ENCODE measurements at places on chromosomes 1 and 21. TPM values are rescaled to one million over a fixed set of nuclear protein-coding genes. Genes with fewer than 3 reads are reported as not detected.

The PKP1 gene
- not detected for total RNA-seq

The NLRP3 gene
- total RNA-seq: 3.6 TPM

The TRAF5 gene
- 42.5 TPM for total RNA-seq

DNA sequence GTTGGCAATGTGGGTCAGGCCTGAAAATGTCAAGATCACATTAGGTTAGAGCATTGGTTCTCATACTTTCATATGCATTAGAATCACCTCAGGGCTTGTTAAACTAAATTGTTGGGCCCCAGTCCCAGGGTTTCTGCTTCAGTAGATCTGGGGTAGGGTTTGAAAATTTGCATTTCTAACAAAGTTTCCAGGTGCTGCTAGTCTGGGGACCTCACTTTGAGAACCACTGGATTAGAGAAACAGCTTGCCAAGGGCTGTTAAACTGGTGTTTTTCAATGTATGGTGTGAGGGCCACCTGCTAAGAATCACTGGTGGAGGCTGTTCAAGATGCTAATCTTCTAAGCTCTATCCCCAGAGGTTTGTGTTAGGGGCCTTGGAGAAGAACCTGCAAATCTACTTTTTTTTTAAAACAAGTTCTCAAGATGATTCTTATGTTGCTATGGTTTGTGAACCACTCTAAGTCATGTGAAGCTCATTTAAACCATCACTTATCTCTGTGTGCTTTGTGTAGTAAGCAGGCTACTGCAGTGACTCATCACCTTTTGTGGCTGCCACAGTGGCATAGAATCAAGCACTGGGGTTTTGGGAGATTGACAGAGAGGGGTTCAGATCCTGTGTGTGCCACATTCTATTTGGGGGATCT lies 152.2 kb downstream of the S1PR1 start:
- DNase-seq: peak; percentile 59

DNA sequence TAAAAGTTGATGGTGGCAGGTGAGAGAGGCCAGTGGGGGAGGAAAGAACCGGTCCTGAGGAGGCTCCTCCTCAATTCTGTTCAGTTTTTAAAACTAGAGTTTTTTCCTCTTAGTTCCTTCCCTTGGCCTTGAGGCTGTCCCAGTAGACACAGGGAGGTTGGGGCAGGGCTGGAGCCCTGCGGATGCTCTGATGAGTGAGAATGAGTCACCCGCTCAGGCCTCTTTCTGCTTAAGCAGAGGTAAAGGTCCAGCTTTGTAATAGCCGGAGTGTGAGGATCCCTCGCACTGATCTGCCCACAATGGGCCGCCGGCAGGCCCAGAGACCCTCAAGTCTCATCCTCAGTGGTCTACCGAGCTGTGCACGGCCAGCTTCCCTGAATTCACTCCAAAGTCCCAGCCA lies 49.6 kb upstream of the IRF2BP2 start:
- no peak for DNase-seq

DNA sequence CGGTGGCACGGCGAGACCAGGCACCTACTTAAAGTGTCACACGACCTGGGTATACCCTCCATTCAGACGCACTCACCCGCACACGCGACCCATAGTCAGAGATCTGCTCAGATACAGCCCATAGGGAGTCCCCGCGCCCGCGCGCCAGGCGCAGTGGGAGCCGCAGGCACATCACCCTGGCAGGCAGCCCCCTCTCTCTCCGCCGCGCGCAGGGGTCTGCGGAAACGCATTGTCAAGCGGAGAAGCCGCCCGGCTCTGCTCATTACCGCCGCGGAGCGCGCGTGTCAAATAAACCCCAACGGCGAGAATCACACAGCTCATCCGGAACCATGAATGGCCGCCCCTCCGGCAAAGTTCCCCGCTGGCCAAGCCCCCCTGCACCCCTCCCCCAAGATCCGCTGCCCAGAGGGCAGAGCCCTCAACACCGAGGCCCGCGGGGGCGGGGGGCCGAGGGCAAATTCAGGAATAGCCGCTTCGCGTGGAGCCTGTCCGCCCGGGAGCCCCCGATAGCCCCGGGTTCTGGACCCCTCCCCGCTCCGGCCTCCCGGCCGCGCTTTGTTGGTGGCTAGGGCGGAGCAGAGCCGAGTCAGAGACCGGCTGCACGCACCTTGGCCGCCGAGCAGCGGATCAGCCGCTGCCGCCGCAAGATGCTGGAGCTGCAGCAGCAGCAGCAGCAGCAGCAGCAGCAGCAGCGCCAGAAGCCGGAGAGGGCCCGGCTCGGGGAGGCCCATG lies 522 bp downstream of the LRP8 start:
- peak; percentile 75 for DNase-seq

DNA sequence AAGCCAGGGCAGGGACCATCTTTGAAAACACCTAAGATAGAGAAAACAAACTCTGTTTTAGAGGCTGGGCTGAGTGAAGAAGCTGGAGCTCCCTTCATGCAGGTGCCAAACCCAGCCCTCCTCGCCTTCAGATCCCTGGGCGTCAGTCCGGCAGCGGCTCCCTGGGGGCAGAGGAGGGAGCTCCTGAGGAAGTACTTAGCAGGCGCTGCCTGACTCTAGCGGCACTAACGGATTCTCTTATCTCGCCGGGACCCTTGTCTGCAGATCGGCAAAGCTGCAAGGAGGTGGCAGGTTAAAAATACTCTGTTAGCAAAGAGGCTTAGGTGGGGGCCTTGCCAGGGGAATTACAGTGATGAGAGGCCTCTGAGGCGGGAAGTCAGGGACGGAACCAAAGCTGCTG lies 79.6 kb downstream of the PLXNA2 start:
- no peak for DNase-seq

DNA sequence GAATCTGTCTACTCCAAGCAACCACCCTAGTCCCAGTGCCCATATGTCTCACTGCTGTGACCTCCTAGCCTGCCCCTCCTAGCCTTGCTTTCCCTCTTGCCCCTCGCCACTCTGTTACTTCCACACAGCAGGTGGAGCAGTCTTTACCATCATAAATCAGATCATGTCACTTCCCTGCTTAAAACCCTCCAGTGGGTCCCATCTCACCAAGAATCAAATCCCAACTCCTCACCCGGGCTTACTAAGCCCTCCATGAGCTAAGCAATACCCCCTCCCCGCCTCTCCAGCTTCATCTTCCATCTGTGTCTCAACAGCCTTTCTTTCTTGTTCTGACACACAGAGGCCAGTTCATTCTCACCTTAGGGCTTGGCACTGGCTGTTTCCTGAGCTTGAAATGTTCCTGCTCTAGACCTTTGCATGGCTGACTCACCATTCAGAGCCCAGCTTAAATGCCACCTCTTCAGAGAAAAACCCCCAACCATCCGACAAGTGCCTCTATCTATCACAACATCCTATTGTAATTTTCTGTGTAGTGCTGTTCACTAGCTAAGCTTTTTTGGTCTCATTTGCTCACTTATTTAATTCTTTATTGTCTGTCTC lies 22.3 kb downstream of the KNCN start:
- peak; percentile 68 for DNase-seq

Measured in activated CD8-positive, alpha-beta T cell treated with anti-CD3 and anti-CD28 coated beads for 36 hours (primary cell).